Activated CD4-positive, alpha-beta T cell treated with anti-CD3 and anti-CD28 coated beads, Interleukin-2, Interleukin-4, amounts not matched to agents 100 ng/mL and 50 ng/mL, durations not matched to agents 16 hours and 8 hours (primary cell): ENCODE measurements at places on chromosomes 7 and 10.

DNA sequence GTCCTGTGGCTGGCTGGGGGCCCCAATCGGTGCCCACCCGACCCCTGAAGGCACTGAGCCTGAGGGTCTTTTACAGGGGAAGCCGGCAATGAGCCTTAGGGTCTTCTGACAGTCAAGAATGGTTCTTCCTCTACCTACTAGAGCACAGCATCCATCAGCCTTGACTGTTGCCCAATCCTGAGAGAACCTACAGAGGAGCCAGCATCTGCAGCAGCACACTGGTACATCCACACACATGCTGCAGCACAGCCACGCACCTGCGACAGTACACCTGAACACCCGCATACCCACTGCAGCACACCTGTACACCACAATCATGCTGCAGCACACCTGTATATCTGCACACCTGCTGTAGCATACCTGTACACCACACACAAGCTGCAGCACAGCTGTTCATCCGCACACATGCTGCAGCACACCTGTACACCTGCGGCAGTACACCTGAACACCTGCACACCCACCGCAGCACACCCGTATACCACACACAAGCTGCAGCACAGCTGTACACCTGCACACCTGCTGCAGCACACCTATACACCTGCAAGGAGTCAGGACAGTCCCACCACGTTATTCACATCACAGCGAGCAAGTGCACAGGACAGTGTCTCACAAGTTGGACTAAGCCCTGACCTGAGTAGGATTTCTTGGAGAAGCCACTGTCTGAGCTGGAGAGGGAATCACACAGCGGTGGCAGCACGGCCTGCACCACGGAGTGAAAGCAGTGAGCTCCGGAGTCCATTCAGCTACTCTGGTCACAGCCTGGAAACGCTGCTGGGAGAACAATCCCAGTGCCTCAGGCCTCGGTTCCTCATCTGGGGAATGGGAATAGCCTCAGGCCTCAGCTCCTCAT lies 56.4 kb downstream of the VIPR2 start:
- no peak for DNase-seq

GRCh38 chr7:51316666-51317581 lies at the start of gene COBL:
COBL (minus strand) TSS chr7:51316809; CDS start chr7:51316633, 176 bp downstream.
- no peak for DNase-seq

DNA sequence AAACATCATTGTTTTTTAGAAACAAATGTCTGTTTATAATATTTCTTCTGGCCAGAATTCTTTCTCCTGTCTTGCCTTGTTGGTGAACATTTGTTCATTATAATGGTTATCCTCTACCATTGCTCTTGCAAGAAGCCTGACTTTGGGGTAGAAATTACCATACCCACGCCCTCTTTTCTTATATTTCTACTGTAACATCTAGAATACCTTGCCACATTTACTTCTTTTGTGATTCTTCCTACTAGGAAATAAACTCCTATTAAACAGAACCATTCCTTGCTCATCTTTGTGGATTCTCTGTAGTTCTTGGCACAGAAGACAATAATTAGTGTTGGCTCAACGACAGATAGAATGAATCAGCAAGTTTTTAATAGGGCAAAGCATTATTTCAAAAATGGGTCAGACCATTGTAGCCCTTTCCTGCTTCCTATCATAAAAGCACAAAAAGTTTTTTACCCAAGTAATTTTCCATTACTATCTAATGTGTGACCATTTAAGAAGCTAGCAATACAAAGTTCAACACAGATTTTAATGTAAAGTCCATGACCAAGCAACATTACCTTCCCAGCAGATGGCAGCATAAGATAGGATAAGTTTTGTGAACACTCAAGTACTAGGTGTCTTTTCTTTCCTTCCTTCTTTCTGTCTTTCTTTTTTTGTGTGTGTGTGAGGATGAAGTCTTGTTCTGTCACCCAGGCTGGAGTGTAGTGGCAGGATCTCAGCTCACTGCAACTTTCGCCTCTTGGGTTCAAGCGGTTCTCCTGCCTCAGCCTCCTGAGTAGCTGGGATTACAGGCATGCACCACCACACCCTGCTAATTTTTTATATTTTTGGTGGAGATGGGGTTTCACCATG lies 270.4 kb downstream of the HGF start:
- peak; percentile 21 for DNase-seq

- no peak for DNase-seq
These were observed 113.1 kb upstream of the TRIM24 start for GRCh38 chr7:138346975-138347374.

DNA sequence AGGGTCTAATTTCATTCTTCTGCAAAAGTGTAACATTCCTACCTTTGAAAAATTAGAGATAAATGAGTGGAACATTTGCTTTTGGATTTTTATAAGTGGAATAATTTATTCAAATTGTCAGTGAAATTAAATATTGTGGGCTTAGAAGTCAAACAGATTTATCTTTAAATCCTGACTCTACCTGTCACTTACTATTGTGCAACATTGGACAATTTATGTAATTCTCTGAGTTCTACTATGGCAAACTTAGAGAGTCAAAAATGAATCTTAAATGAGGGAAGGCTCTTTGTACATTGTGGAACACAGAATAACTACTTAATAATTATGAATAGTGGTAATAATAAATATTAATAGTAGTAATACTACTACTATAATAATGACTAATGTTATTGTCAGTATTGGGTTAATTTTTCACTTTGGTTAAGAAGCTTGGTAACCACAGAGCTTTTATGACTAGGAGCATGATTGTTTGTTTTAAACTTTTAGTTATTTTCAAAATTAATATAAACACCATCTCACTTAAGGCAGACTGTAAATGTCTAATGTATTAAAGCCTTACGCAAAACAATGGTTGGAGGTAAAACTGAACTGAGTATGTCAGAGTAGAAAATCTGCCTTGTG lies 70.0 kb downstream of the PRKG1 start:
- no peak for DNase-seq

DNA sequence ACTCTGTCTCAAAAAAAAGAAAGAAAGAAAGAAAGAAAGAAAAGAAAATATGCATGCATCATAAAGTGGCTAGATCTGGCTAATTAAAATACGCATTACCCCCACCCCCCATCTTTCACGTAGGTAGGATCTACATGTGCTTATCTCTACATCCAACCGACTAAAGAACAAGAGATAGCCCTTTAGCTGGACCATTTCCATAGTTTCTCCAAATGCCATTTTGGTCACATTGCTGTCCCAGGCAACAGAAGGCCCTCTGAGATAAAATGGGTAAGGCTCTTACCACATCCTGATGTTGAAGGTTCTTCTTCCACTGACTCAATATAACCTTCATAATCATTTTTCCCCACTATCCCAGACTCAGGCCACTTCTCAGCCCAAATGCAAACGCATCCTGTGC lies 31.5 kb downstream of the PIK3AP1 start:
- no peak for DNase-seq
